ENCODE measurements at places on chromosomes 5 and 9.

DNA sequence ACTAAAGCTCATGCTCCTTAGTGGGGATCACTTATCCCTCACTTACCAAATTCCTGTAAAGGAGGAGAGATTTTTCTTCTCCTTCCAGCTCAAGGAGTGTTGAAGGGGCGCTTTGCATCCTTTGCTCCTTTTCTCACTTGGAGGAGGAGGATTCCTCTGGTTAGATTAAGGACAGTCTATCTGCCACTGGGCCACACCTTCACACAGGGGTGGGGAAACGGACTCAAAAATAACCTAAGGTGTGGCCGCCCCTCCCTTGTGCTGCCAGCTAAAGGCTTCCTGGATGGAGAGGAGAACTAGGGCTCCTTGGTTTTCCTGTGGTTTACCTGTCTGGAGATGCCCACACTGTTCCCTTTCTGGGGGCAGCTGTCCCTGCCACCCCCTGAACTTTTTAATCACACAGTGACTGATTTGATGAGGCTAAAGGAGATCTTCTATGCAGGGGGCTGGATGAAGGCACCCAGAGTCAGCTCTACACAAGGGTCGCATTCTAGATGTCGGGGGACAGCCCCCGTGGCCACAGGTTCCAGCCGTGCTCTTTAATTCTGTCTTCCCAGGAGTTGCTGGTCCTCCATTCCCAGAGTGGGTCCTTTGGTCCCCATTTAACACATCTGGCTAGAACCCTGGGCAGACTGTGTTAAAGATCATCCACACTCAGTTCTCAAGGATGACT lies 14.4 kb downstream of the GLRX start:
- no peak for DNase-seq

DNA sequence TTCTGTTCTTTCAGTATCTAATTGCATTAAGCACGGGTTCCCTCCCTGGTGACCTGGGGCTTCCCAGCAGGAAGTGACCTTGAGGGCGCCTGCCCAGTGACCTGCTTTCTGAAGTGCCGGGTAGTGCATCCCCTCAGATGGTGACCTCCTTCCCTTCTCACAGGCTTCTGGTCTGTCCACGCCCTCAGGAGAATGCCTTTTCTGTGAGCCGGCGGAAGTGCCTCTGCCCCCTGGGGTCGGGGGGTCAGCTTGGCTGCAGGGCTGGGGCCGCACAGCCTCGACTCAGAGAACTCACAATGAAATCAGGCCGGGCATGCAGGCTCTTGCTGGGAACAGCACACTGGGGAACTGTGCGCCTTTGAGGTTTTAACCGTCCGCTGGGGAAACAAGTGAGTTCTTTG lies 124.5 kb upstream of the PHYKPL start:
- no peak for DNase-seq

DNA sequence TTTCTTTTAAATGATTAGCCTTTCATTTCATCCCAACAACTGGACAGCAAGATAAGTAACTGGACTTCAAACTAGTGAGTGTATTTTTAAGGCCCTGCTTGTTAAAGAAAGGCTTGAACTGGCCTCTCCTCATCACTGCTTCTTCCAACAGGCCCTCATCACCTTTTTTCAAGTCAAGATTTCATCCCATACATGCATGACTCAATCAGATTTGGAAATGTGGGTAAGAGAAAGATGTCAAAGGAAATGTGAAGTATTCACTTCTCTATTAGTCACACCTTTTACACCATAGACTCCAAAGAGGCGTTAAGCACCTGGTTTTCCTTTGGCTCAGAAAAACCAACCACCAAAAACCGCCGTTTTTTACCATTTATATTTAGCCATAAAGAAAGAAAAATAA lies 4.9 kb downstream of the NR4A3 start:
- DNase-seq = no peak

DNA sequence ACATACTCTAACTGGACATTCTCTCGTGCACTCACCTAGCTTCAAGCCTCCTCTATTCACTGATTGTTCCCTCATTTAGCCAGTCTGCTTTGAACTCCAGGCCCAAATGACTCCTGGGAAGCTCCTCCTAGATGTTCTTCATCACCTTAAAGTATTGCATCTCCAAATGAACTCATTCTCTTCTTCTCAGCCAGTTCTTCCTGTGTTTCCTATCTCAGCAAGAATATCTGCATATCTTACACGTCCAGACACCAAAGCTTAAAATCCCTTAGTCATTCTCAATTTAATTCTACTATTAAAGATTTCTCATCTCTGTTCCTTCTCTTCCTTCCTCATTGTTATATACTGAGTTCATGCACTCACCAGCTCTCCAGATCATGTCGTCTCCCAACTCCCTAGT lies 118.6 kb upstream of the DAB2 start:
- no peak for DNase-seq

- no peak for DNase-seq
Measured at GRCh38 chr5:160272889-160273288, 39.5 kb downstream of the CCNJL start.

- no peak for DNase-seq
Measured at GRCh38 chr5:91042247-91042935, 340.7 kb downstream of the ARRDC3 start.

GRCh38 chr5:130874861-130875417 lies 290.1 kb downstream of the HINT1 start:
- DNase-seq = no peak

GRCh38 chr9:31067418-31067817 lies 1317.0 kb upstream of the ACO1 start:
- DNase-seq = no peak

- no peak for DNase-seq
Measured at GRCh38 chr9:98811051-98811650, 3.7 kb downstream of the GALNT12 start.

DNA sequence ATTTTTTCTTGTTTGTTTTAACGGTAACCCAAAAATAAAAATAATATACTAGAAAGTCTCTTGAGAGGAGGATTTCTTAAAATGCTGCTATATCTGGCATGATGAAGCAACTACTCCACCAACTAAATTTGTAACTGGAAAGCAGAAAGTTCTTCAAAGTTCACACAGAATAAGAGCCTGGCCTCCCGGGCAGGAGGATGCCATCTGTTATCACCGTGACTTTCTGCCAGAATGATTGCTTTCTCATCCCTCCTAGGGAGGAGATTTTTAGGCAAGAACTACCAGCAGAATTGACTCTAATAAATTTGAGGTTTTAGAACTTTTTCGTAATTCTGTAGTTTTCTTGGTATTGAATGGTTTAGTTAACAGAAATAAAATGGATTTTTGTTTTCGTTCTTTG lies 464.6 kb upstream of the ACTBL2 start:
- DNase-seq = no peak

DNA sequence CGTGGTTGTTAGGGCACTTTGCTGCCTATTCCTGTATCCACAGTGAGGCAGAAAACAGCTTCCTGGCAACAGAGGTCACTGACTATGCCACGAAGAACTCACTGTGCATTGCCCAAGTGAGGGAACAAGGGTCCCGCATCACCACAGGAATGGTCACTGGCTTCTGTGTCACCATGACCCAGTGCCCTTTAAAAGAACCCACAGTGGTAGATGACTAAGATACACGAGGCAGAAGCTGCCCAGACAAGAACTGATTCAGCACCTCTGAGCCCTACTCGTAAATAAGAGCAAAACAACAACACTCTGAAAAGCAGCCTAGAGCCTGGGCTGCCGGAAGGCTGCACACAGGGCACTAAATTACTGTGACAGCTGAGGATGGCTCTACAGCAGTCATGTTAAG lies 236.6 kb upstream of the RASEF start:
- no peak for DNase-seq

- no peak for DNase-seq
Measured at GRCh38 chr5:67104859-67105258, 91.7 kb downstream of the CD180 start.

- no peak for DNase-seq
Measured at GRCh38 chr5:89374818-89375521, 492.0 kb upstream of the MEF2C start.

GRCh38 chr9:97758334-97758916 lies 61.3 kb upstream of the XPA start:
- no peak for DNase-seq

DNA sequence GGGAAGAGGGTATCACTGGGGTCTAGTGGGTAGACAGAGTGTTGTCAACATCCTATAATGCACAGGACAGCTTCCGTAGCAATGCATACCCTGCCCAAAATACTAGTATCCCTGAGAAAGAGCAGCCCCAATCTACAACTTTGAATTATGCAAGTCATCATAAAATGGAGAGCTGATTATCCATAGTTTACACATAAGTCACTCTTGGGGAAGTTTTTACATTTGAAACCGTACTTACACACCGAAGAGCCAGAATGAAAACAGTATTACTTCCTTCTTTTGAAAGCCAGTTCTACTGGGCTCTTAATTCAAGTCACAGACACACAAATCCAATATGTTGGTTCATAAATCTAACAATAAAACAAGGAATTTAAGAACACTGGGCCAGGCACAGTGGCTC lies 21.6 kb downstream of the RNF145 start:
- DNase-seq = no peak

- DNase-seq = no peak
Measured at GRCh38 chr5:44860267-44860666, 51.5 kb downstream of the MRPS30 start.

- no peak for DNase-seq
Measured at GRCh38 chr5:76691467-76692273, 24.3 kb upstream of the F2R start.

DNA sequence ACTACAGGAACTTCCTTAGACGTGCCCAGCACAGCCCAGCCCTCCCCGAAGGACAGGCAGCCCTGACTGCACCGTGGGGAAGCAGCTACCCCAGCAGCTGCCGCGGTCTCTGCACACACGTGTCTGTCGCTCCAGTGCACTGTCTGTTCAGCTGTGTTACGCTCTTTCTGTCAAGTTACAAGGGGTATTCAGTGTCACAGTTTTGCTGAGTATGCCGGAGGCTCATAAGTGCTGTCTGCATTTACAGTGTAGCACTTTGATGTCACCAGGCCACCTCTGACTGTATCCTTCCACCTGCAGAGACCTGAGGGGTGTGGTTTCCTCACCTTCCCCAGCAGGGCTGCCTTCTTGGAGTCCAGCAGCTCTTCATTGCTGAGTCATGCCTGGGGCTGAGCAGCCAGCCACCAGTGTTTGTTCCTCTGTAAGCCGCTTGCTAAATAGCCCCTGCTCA lies 126.8 kb downstream of the EHMT1 start:
- DNase-seq = peak; percentile 54

DNA sequence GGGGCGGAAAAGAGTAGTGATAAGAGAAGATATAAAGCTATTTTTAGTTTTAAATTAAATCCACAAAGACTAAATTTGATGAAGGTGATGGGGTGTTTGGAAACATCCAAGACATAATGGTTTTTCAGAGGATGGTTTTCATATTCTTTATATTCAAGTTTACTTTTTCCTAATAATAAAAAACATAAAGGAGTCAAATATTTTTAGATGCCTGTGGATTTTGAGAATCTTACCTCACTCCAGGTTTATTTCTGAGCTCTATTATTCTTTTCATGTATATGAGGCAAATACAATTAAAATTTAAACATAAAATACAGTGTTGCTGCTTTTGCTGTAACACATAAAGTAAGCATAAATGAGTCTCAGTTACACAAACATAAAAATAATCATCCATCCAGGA lies 22.2 kb downstream of the MRPS30 start:
- DNase-seq = no peak

- no peak for DNase-seq
Measured at GRCh38 chr9:109828254-109828653, 48.3 kb downstream of the PALM2AKAP2 start.

DNA sequence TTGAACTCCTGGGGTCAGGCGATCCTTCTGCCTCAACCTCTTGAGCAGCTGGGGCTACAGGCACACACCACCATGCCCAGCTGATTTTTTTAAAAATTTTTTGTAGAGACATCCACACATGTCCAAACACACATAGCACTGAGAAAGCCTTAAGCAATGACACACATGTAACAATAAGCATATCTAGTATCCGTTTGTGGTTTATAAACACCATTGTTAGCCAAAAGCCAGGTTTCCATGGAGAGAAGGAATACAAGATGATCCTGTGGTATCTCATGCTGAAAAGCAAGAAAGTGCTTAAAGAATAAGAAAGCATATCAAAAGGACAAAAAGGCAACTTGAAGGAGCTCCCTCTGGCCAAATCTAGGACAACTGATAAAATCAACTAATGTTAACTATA lies 29.7 kb upstream of the SLC1A3 start:
- no peak for DNase-seq

GRCh38 chr5:67047160-67047559 lies 149.4 kb downstream of the CD180 start:
- DNase-seq = no peak

DNA sequence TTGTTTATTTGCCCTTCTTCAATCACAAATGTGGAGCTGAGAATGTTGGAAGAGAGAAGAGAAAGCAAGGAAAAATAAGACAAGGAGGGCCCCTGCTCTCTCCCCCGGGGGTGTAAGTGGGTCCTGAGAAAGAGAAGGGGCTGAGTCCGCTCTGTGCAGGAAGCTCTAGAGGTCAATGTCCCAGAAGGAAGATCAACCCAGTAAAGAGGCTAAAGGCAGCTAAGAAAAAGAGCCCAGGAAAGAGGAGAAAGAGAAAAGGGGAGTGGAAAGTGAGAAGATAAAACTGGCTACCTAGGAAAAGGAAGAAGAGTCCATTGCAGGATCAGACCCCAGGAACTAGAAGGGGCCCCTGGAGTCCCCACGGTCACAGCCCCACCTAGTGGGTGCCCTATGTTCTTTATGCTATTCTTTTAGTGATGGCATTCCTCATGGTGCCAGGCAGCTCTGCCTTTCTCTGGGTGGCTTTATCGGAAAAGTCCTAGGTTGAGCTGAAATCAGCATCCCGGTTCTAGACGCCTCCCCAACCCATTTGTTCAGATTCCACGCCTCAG lies 583.4 kb downstream of the ACTL7B start:
- no peak for DNase-seq

DNA sequence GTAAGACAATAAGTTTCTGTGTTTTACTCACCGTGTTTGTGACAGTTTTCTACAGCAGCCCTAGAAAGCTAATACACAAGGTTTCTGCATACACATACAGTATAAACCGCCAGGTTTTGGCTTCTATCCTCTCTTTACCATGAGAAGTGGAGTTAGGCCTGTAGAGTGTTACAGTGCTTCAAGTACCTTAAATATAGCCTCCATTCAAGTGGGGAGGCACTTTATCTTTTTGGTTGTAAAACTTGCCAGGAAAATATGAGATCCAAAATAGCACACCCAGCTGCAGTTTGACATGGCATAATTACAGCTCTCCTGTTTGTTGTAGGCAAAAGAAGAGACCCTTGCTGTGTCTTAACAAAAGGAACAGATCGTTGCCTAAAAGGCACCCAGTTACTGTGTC lies 90.3 kb upstream of the PTPN3 start:
- no peak for DNase-seq

DNA sequence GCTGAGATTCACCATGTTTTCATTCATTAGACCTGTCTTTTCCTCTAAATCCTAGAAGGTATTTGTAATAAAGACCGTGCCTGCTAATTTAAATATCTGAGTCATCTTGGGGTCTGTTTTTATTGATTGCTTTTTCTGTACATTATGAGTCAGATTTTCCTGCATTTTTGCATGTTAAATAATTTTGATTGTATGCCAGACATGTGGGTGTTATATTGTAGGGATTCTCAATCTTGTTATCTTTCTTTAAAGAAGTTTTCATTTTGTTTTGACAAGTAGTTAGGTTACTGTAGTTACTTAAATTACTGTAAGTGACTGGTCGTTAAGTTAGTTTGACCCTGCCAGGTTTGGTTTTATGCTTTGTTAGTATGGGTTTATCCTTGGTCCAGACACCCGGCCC lies 35.1 kb downstream of the EXOSC2 start:
- no peak for DNase-seq

Measured in CD4-positive, alpha-beta T cell treated with Interleukin-4 for 4 hours (primary cell).